ENCODE measurements at places on chromosomes 3 and 15.

DNA sequence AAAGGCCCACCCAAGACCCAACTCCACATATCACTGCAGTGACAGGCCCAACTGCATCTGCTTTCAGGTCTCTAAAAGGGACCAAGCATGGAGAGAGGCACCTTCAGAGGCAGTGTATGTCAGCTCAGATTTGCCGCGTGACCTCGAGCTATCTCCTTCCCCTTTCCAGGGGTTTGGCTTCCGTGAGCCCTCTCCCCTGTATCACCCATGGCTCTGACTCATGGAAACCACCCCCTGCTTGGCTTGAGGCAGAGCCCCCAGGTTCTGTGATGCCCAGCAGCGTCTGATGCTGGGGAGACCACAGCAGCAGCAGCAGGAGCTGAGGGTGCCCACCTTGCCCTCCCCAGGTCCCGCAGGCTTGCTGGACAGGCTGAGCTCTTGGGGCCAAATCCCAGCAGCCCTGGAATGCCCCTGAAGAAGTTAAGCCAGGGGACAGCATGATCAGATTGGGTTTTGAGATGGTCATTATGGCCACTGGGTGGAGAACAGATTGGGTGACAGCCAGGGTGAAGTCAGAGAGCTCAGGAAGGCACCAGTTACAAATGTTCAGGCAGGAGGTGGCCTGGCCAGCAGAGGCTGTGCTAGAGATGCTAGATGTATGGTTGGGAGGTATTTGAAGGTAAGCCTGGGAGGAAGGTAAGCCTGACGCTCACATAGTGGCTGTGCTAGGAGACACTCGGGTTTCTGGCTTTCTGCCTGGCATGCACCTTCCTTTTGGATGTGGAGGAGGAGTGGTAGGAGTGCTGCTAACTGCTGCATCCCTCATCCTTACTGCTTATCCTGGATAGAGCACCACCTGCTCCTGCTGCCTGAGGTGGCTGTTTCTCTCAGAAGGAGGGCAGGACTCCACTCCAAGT, 42.9 kb downstream of the FGD5 start:
- no peak for DNase-seq

GRCh38 chr15:67366904-67367303, 112.3 kb downstream of the IQCH start:
- no peak for DNase-seq

- DNase-seq, result no peak
Measured at GRCh38 chr3:170482199-170482598, 63.5 kb downstream of the CLDN11 start.

DNA sequence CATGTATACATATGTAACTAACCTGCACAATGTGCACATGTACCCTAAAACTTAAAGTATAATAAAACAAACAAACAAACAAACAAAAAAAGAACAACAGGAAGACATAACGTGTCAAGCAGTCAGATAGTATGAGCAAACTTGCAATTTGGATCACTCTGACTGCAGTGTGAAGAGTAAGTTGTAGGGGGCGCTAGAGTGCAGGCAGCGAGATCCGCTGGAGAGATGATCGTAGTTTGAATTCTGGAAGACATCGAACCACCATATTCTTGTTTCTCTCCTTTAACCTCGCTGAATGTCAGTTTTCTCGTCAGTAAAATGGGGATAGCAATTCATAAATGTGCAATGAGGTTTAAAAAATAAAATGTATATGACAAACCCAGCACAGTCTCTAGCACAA, 165.2 kb upstream of the LMCD1 start:
- DNase-seq, result no peak

- DNase-seq, result peak; percentile 14
Measured at GRCh38 chr3:9732080-9732739, 675 bp downstream of the BRPF1 start.

DNA sequence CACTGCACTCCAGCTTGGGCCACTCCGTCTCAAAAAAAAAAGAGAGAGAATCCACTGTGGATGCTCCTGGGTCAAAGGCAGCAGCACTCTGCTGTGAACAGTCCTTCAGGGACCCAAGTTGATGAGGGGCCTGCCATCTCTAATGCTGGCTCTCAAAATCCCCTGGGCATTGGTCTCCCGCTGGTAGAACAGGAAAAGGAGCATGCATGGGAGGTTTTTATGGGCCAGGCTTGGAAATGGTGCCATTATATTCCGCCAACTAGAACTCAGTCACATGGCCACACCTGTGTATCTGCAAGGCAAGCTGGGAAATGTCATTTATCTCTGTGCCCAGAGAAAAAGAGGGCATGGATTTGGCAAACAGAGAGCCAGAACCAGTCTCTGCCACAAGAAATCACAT, 3.4 kb upstream of the DIS3L start:
- no peak for DNase-seq
